ENCODE measurements at places on chromosomes 6 and 20. TPM values are rescaled to one million over a fixed set of nuclear protein-coding genes. Genes with fewer than 3 reads are reported as not detected.

KCNK15 gene
- total RNA-seq = 0.32 TPM

RNF182 gene
- 5.1 TPM for total RNA-seq

KDM1B gene
- total RNA-seq = 7.6 TPM

REM1 gene
- 0.82 TPM for total RNA-seq

EPHA7 gene
- total RNA-seq = 0.18 TPM

POU5F1 gene
- 9.5 TPM for total RNA-seq

BFSP1 gene
- total RNA-seq = 4.0 TPM

FGD2 gene
- total RNA-seq = not detected

SDC4 gene
- total RNA-seq = 148 TPM

SCRT2 gene
- not detected for total RNA-seq

MYLK4 gene
- total RNA-seq = 0.12 TPM

PRPH2 gene
- total RNA-seq = not detected

PROCR gene
- total RNA-seq = 153 TPM

SIRPB2 gene
- total RNA-seq = 0.09 TPM

NOX3 gene
- total RNA-seq = not detected

RREB1 gene
- 10.2 TPM for total RNA-seq

SMAP1 gene
- total RNA-seq = 14.8 TPM

HLA-DOA gene
- total RNA-seq = not detected

PLCB4 gene
- 16.3 TPM for total RNA-seq

TBC1D32 gene
- 0.88 TPM for total RNA-seq

HNF4A gene
- total RNA-seq = 15.4 TPM

KCNS1 gene
- not detected for total RNA-seq

MAFB gene
- 0.16 TPM for total RNA-seq

STK4 gene
- 14.7 TPM for total RNA-seq

PRDM13 gene
- 0.84 TPM for total RNA-seq

TP53TG5 gene
- total RNA-seq = not detected

DNAH8 gene
- total RNA-seq = not detected

ULBP3 gene
- 2.9 TPM for total RNA-seq

MAP3K7 gene
- total RNA-seq = 13.0 TPM
